ENCODE measurements at places on chromosomes 11 and 22. TPM values are rescaled to one million over a fixed set of nuclear protein-coding genes. Genes with fewer than 3 reads are reported as not detected.

Gene OR52E8
- total RNA-seq = 3.0 TPM

Gene KBTBD3
- 6.8 TPM for total RNA-seq

Gene TP53AIP1
- 1.8 TPM for total RNA-seq

Gene SHANK2
- total RNA-seq = 8.0 TPM

Gene CRYBB1
- total RNA-seq = not detected

Data from testis (tissue), 5 donors.